ENCODE measurements at places on chromosomes 16 and 17.
A peak's percentile ranks its signal among the peaks of the same experiment; 100 is the strongest.

- DNase-seq: no peak
Observed at GRCh38 chr16:55664786-55665407, 9.1 kb downstream of the SLC6A2 start.

GRCh38 chr17:13792314-13792713 is 190.6 kb upstream of the HS3ST3A1 start:
- no peak for DNase-seq

- DNase-seq: no peak
Observed at GRCh38 chr16:88274847-88275246, 107.9 kb upstream of the ZNF469 start.

DNA sequence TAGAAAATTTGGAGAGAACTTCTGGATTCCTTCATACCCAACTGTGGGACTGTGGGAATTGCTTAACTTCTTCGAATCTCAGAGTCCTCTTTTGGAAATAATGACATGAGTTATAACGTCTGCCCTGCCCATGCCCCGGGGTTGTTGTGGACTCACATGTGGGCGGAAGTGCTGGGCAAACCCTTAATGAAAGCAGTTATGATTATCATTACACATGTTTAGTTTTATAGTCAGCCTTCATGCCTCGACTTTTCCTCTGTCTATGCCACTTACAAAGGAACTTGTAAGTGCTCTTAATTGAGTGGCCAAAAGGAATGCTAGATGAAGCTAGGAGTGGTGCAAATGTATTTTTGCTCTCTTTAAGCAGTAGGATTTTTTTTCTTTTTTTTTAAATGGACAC is 3.9 kb downstream of the KRT27 start:
- no peak for DNase-seq

- DNase-seq: no peak
Observed at GRCh38 chr17:9668517-9668916, 23.2 kb downstream of the USP43 start.

DNA sequence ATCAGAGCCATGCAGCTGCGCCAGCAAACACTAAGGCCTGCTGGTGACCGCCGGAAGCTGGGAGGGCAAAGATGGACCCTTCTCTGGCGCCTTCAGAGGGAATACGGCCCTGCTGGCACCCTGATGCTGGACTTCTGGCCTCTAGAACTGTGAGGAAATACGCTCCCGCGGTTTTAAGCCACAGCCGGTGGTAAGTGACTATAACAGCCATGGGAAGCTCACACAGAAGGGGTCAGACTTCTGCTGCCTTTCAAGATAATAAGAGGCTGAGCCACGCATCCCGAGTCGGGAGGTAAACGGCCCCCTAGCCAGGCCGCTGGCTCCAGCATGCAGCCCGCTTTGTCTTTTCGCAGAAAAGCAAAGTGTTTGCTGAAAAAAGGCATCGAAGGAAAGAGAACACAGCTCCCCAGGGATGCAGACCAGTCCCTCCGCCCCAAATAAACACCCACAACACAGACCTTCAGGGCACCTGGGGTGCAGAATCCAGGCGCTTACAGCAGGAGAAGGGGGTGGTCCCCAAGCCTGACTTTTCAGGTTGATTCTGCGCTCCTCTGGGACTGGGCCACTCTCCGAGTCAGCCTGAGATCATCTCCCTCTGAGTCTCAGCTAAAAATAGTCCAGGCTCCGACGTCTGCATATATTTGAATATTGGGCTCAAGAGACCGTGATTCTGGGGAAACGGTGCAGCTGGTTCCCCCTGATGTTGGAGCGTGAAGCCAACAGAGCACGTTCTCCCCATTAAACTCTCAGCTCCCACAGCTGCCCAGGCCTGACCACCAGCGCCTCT is 89.7 kb downstream of the MGAT5B start:
- DNase-seq: no peak

- DNase-seq: no peak
Observed at GRCh38 chr17:1907909-1908698, 78.3 kb downstream of the RPA1 start.

GRCh38 chr17:29572691-29573557 is 4.4 kb downstream of the TP53I13 start:
- DNase-seq: no peak

DNA sequence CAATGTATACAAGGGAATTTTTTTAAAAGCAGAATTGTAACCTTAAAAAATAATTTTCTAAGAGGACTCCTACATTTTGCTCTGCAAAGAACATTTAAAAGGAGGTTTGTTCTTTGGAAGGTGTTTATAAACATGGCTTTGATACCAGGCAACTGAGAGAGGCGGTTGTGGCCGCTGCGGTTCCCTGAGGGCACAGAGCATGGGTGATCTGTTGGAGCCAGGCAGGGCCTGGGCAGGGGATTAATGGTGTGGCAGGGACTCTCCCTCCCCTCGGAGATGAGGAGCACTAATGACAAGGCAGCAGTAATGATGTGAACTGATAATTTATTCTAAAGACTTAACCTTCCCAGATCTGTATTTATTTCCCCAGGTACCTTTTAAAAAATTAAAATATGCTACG is 65.4 kb downstream of the WWP2 start:
- DNase-seq: no peak

- DNase-seq: peak; percentile 96
Observed at GRCh38 chr16:636206-637080, at the start of gene METTL26. Gene METTL26 (minus strand): TSS chr16:636305. CDS start chr16:636290, 15 bp downstream.

DNA sequence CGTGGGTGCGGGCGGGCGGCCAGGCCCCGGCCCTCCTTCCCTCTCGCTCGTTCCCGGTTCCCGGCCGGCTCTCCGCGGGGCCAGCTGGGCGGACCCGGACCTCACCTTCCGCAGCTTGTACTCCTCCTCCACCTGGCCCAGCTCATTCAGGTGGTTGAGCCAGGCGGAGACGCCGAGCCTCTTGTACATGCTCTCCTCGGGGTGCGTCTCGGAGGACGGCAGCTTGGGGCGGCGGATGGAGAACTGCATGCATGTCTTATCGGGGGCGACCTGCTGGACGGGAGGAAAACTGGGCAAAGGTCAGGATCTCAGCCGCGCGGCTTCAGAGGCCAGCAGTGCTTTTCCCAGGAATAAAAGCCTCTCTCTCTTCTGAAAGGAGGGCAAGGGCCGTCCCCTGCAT is 85.4 kb downstream of the TBC1D16 start:
- no peak for DNase-seq

- peak; percentile 2 for DNase-seq
Observed at GRCh38 chr16:80526418-80527061, 14.3 kb upstream of the DYNLRB2 start.

GRCh38 chr16:80563066-80563465 is 22.3 kb downstream of the DYNLRB2 start:
- no peak for DNase-seq

DNA sequence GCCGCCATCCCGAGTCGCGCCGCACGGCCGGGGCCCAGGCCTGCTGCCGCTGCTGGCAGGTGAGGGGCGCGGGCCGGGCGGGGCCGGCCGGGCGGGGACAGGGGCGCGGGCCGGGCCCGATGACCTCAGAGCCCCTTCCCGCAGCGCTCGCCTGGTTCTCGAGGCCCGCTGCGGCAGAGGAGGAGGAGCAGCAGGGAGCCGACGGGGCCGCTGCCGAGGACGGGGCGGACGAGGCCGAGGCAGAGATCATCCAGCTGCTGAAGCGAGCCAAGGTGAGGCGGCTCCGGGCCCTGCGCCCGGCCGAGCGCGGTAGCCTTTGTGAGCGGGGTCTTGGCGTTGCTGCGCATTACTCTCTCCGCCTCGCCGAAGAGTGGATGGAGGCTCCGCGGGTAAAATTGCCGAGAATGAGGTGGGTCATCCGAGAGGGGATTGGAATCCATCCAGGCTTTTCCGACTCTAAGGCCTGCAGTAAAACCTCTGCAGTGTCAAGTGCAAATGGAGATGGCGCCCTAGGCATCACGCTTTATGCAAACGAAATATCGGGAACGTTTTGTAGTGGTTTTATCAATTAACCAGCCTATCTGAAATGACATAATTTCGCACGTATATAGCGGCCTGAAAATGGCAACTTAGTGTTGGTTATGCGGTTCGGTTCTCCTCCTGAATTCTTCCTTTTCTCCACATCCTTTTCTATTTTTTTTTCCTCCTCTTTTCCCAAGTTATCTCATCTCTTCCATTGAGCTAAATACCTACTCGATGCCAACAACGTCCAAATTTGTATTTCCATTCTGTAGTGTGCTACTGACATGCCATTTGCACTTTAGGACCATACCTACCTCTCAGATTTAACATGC is 577 bp downstream of the TTC19 start:
- no peak for DNase-seq

GRCh38 chr17:28570716-28571360 is 486 bp downstream of the PIGS start:
- DNase-seq: peak; percentile 34

GRCh38 chr16:10509534-10510025 is 70.8 kb downstream of the EMP2 start:
- DNase-seq: peak; percentile 63

GRCh38 chr17:77635176-77635575 is 323.3 kb upstream of the TNRC6C start:
- DNase-seq: no peak

DNA sequence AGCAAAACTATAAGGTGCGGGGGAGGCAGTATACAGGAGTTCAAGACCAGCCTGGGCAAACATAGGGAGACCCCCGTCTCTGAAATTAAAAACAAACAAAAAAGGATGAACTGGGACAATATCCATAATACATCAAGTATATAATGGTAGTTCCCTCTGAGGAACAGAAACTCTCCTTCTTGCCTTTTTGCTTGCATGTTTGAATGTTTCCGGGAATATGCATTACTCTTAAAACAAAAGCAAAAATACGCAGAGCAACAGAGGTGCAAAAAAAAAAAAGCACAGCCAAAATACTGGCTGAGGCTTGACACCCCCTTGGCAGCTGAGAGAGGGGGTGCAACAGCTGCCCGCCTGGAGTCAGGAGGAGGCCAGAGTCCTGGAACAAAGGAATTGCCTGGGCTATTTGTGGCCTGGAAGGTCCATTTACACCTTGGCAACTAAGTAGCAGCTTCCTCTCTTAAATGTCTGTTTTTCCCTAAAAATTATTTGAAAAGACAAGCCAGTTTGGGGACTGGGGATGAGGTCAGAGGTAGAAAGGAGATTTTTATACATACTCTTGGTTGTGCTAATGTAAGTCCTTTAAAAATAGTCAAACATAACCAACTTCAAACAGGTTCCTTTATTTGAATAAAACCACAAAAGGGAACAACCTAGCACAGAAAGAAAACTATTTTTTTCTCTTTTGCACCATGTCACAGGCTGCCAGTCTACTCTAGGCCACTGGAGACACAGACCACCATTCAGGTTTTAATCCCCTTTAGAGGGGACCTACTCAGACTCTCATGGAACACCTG is 19.5 kb downstream of the USP7 start:
- DNase-seq: no peak

GRCh38 chr16:83701494-83701893 is 106.3 kb upstream of the HSBP1 start:
- no peak for DNase-seq

DNA sequence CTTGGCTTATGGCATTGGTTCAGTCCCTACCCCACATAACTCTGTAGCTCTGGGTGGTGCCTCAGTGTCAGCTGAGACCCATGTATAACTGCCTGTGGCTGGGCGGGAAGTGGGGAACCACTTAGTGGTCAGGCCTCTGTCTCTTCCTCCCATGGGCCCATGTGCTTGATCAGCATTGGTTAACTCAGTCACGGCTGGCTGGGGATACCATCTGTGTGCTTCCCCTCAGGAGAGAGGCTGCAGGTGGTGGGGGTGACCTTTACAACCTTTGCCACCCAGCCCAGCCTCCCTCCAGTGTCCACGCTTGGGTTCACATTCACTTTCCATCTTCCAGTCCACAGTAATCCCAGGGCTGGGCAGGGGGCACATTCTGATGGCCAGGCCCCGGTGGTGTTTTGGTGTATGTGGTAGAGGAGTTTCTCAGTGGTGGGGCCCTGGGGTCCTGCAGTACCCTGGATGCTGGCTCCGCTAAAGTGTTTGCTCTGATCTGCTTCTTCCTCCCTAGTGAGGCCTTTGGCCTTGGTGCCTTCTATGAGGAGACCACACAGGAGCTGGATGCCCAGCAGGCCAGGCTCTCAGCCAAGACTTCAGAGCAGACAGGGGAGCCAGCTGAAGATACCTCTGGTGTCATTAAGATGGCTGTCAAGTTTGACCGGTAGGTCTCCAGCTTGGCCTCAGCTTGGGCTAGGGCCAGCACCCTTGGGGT is 10.2 kb upstream of the NFATC3 start:
- DNase-seq: no peak

DNA sequence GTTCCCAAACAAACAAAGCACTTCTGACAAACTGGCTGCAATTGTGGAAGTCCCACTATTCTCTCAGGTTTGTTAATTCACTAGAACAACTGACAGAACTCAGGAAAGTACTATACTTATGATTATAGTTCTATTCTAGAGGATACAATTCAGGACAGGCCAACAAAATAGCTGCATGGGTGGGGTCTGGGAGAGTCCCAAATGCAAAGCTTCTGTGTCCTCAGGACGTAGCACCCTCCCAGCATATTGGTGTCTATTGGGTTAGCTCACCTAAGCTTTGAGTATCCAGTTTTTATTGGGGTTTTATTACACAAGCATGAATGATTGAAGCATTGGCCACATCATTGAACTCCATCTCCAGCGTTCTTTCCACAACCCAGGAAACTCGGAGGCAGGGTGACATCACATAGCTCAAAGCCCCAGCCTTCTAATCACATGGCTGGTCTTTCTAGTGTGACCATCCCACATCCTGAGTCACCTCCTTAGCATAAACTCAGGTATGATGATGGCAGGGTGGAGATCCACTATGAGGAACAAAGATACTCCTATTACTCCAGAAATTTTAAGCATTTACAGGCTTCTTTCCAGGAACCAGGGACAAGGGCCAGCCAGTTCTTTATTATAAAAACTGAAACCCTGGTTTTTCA is 43.9 kb upstream of the CCNF start:
- no peak for DNase-seq

GRCh38 chr17:33201283-33201682 is 91.8 kb downstream of the ASIC2 start:
- DNase-seq: no peak

GRCh38 chr16:67284699-67285646 is 5.6 kb downstream of the PLEKHG4 start:
- DNase-seq: peak; percentile 17

- DNase-seq: no peak
Observed at GRCh38 chr16:12146966-12147365, 170.4 kb downstream of the SNX29 start.

DNA sequence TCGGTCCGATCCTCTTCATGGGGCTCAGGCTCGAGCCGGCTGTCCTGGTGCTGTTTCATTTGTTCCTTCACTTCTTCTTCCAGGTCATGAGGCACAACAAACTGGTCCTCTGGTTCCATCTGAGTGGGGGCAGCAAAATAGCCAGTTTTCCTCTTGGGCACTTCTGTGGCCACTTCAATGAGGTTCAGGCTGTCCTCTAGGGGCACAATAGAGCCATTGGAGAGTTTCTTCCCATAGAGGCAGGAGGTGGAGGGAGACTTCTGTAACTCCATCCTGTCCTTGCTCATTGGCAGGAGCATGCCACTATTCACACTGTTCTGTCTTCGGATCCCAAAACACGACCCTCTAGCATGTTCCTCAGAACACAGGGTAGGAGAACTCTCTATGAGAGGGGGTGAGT is 22.9 kb downstream of the MARVELD3 start:
- DNase-seq: no peak
